ENCODE measurements at places on chromosomes 6 and 20.

GRCh38 chr6:6438286-6438685 lies 117.8 kb upstream of the F13A1 start:
- no peak for DNase-seq

GRCh38 chr20:23187751-23188150 lies 101.6 kb upstream of the CD93 start:
- no peak for DNase-seq

- DNase-seq = no peak
Measured at GRCh38 chr20:36768768-36769430, 4.7 kb downstream of the DSN1 start.

DNA sequence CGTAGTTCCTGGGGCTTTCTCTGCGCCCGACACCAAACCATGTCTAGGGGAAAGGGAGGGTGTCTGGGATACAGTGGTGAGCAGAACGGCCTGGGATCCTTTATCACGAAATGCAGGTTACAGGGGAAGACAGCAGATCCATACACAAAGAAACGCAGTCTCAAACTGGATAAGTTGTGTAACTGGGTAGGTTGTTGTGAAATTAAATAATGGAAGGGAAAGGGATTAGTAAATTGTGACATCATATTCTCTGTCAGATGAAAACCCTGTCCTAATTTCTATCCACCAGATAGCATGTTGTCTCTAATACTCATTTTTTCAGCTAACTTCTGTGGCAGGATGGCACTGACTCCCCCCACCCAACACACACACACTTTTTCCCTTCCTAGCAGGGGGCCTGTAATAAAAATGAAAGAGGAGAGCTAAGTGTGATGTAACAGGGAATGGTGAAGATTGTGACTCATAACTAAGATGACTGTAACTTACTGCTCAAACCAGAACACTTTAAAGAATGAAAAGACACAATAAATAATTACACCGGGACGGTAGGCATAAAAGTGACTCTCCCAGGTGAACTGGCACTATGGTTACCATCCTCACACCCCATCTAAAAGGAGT lies 769 bp upstream of the TRPC4AP start:
- DNase-seq = peak; percentile 45

GRCh38 chr20:49987868-49988690 lies 5.3 kb downstream of the SNAI1 start:
- no peak for DNase-seq

- no peak for DNase-seq
Measured at GRCh38 chr6:47733879-47734558, 35.6 kb downstream of the ADGRF4 start.

GRCh38 chr6:109081026-109081425 lies 13.6 kb downstream of the SESN1 start:
- no peak for DNase-seq

Data from stimulated activated CD4-positive, alpha-beta T cell treated with anti-CD3 and anti-CD28 coated beads, Interleukin-4, amount 100 ng/mL, for 24 hours (primary cell).